ENCODE measurements at places on chromosomes 7 and 10.

- DNase-seq = no peak
Measured at GRCh38 chr7:95394370-95394769, 1.8 kb downstream of the PON3 start.

- no peak for DNase-seq
Measured at GRCh38 chr10:111234914-111235302, 158.1 kb downstream of the ADRA2A start.

DNA sequence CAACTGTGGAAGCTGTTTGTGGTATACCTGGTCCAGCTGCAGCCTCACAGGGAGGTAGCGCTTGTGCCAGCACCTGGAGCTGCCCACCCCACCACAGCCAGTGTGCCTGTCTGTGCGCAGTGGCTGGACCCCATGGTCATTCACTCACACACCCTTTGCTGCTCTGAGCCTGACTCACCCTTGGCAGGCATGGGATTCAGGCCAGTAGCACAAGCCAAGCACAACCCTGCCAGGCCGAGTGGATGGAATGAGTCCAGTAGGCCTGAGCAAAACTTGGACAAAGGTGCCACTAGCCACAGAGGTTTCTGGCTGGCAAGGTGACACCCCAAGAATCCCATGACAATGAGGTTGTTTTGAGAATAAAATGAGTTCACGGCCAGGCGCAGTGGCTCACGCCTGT, 19.0 kb downstream of the RBM48 start:
- no peak for DNase-seq

GRCh38 chr10:71860243-71861029, 9.4 kb upstream of the PSAP start:
- peak; percentile 92 for DNase-seq

GRCh38 chr10:1156921-1157614, 100.9 kb downstream of the WDR37 start:
- DNase-seq = no peak

DNA sequence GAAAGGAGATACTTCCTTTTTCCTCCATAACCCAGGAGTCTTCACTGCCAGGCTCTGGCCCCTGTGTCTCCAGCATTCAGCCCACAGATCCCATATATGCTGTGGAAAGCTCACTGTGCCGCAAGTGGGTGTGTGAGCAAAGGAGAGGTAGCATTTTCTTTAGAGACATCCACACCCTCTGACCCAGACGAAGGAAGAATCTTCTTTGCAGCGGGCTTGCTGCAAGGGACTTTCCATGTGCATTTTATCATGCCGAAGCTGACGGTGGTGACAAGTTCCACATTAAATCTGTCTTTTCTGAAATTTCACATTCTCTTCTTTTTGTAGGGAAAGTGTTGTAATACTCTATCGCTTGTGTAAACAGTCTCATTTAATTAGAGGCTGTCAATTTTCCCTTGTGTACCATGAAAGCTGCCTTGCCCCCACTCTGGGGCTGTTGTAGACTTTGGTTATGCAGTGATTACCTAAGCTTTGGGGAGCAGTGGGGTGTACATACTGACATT, 409.5 kb downstream of the SUGCT start:
- no peak for DNase-seq

DNA sequence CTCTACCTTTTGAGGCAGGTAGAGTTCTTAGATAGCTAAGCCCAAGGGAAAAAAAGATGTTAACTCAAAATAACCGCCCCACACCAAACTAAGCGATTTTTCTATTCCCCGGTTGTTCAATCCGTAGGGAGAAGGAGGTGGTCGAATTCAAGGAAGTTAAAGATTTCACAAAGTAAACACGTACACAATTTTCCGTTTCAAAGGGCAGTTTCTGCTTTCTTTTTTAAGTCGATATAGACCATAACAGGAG, 842 bp downstream of the KBTBD2 start:
- no peak for DNase-seq

GRCh38 chr10:113929522-113929921, 75.1 kb downstream of the NHLRC2 start:
- no peak for DNase-seq

DNA sequence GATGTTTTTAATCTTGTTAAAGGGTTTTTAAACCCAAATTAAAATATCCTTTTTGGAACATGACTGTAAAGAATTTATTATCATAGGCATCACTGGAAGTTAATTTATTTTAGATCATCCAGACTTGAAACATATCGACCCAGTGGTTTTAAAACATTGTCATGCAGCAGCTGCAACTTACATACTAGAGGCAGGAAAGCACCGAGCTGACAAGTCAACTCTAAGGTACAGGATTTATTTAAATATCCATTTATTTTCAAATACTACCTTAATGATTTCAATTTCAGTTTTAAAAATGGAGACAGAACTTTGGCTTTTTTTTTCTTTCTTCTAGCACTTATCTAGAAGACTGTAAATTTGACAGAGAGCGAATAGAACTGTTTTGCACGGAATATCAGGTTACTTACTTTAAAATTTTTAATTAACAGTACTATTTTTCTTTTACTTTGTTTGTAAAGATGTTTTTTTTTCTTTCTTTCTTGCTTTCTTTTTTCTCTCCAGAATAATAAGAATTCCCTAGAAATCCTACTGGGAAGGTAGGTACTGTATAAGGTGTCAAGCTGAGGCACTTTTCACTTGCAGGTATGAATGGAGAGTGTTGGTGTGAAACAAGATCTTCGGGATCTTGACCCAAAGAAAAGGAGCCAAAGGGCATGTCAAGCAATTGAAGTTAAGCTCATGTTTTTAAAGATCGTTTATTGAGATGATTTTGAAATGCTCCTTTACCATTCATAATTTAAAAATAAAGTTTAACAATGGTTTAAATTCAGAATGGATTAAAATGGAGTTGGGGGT, 1.8 kb downstream of the COMMD3 start:
- DNase-seq = no peak
